Activated naive CD8-positive, alpha-beta T cell treated with anti-CD3 and anti-CD28 coated beads, Interleukin-2, amount 10 ng/mL, durations not matched to agents 7 days and 5 days (primary cell): ENCODE measurements at places on chromosomes 12 and 14. TPM values are rescaled to one million over a fixed set of nuclear protein-coding genes. Genes with fewer than 3 reads are reported as not detected.

Gene CABP1
- total RNA-seq, result 1.4 TPM

Gene GSC
- not detected for total RNA-seq

Gene PIWIL1
- total RNA-seq, result not detected

Gene AMIGO2
- 20.2 TPM for total RNA-seq

Gene PTMS
- 43.5 TPM for total RNA-seq

DNA sequence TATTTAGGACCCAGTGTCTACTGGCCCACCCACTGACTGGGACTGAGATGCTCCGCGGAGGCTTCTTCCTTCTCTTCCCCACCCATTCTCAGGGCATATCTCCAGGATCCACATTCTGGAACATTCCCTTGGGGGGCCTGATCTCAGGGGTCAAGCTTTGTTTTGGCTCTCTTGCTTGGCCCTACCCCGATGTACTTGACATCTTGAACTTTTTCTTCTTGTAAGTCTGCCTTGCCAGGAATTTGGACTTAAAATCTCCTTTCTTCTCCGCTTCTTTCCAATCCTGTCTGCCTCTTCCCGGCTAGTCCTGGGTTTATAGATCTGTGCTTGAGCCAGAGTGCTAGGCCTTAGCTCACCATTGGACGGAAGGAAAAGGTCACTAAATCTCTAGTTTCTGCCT, 22.1 kb downstream of the DACT1 start:
- H3K36me3 ChIP-seq, result no peaks in the 10 kb centered on the region
- H3K4me1 ChIP-seq, result peaks cover 6% of the 10 kb centered on the region
- no peak for DNase-seq
- no peak overlapping the region for H3K4me3 ChIP-seq
- no peak overlapping the region for H3K27ac ChIP-seq

GRCh38 chr12:77062396-77062795, 3.0 kb downstream of the E2F7 start:
- H3K4me1 ChIP-seq, result peaks cover 48% of the 10 kb centered on the region
- H3K27ac ChIP-seq, result no peak overlapping the region
- peak overlapping the region; percentile 9 for H3K4me3 ChIP-seq
- H3K27me3 ChIP-seq, result peaks cover 4% of the 10 kb centered on the region
- peaks cover 52% of the 10 kb centered on the region for H3K36me3 ChIP-seq

GRCh38 chr14:72576258-72576657, 317.6 kb downstream of the DPF3 start:
- H3K4me1 ChIP-seq, result peaks cover 5% of the 10 kb centered on the region
- no peak overlapping the region for H3K27ac ChIP-seq
- no peak for DNase-seq
- H3K4me3 ChIP-seq, result no peak overlapping the region
- peaks cover 5% of the 10 kb centered on the region for H3K36me3 ChIP-seq
- peaks cover 44% of the 10 kb centered on the region for H3K27me3 ChIP-seq

DNA sequence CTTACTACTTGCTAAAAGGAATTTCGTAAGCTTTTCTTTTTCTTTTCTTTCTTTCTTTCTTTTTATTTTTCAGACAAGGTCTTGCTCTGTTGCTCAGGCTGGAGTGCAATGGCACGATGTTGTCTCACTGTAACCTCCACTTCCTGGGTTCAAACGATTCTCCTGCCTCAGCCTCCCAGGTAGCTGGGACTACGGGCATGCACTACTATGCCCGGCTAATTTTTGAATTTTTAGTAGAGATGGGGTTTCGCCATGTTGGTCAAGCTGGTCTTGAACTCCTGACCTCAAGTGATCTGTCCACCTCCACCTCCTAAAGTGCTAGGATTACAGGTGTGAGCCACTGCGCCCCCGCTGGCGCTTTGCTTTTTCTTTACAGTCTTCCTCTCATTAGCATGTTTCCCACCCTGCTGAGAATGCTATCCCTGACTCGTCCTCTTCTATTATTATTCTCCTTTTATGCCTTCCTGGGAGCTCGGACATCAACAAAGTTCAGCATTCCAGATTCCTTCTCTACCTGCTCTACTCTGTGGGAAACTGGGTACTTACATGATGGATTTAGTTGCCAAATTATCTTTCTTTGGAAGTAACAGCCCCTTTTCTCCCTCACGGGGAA, 3.1 kb downstream of the MTHFD1 start:
- H3K4me1 ChIP-seq, result peaks cover 53% of the 10 kb centered on the region
- H3K4me3 ChIP-seq, result peak overlapping the region; percentile 22
- no peak for DNase-seq
- H3K27me3 ChIP-seq, result no peaks in the 10 kb centered on the region
- H3K27ac ChIP-seq, result peak overlapping the region; percentile 54
- peaks cover 39% of the 10 kb centered on the region for H3K36me3 ChIP-seq

GRCh38 chr14:91523972-91524371, 13.9 kb upstream of the PPP4R3A start:
- no peak for DNase-seq
- H3K27ac ChIP-seq, result no peak overlapping the region
- no peaks in the 10 kb centered on the region for H3K36me3 ChIP-seq

GRCh38 chr12:99009654-99010296, 364.7 kb downstream of the APAF1 start:
- H3K27me3 ChIP-seq, result no peaks in the 10 kb centered on the region
- no peaks in the 10 kb centered on the region for H3K36me3 ChIP-seq
- no peak overlapping the region for H3K4me3 ChIP-seq
- DNase-seq, result no peak

GRCh38 chr12:110067531-110067930, 19.2 kb upstream of the C12orf76 start:
- H3K4me3 ChIP-seq, result no peak overlapping the region
- no peaks in the 10 kb centered on the region for H3K27me3 ChIP-seq
- DNase-seq, result no peak
- H3K4me1 ChIP-seq, result peaks cover 12% of the 10 kb centered on the region
- H3K27ac ChIP-seq, result no peak overlapping the region

DNA sequence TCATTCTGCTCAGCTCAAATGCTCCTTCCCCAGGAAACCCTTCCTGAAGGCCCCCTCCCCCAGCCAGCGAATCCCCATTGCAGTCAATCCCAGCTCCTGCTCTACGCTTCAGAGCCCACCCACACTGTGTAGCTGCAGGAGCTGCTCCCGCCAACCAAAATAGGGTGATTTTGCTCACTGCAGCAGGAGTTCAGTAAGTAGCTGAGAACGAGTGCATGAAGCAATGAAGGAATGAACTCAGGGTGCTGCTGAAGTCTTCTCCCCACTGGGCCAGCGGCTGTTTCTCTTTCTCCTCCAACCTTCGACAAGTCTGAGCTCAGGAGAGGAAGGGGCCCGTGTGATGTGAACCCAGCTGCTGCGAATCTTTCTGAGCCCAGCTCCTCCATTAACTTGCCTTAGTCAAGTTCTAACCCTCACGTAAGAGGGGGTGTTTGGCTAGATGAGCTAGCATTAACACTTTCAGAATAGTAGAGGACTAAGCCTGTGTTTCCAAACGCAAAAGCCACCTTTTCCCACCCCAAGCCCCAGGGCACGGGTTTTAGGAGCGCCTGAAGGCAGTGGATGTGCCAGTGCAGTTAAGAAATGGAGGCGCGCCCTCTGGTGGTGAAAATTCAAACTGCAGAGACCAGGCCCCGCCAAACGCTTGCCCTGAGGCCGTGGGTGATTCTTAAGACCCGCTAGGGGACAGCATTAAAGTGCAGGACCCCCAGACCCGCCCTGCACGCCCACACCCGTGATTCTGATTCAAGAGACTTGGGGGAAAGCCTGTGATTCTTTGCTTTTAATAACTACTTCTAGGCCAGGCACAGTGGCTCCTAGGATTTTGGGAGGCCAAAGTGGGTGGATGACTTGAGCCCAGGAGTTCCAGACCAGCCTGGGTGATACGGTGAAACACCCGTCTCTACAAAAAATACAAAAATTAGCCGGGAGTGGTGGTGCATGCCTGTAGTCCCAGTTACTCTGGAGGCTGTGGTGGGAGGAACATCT, 11.9 kb upstream of the SERPINA4 start:
- no peaks in the 10 kb centered on the region for H3K4me1 ChIP-seq
- no peak overlapping the region for H3K4me3 ChIP-seq
- DNase-seq, result peak; percentile 68
- H3K36me3 ChIP-seq, result no peaks in the 10 kb centered on the region
- H3K27ac ChIP-seq, result no peak overlapping the region
- H3K27me3 ChIP-seq, result peaks cover 5% of the 10 kb centered on the region

DNA sequence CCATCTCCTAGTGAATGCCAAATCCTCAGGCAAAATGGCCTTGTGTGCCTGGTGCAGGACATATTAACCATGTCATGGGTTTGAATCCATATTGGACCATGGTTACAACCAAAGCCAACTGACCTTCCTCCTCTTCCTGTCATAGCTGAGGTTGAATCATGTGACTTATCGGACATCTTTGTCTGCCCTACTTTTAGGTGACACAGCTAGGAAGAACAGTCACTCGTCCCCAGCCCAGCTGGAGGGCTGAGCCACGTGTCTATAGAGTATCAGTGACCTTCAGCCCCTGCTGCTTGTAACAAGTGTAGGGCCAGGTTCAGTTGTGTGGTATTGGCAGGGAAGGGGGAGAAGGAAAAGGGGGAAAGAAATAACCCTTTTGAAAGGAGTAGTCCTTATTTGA, 225.2 kb downstream of the KTN1 start:
- H3K27me3 ChIP-seq, result peaks cover 2% of the 10 kb centered on the region
- peaks cover 32% of the 10 kb centered on the region for H3K4me1 ChIP-seq
- H3K36me3 ChIP-seq, result peaks cover 9% of the 10 kb centered on the region
- H3K27ac ChIP-seq, result no peak overlapping the region
- no peak for DNase-seq

DNA sequence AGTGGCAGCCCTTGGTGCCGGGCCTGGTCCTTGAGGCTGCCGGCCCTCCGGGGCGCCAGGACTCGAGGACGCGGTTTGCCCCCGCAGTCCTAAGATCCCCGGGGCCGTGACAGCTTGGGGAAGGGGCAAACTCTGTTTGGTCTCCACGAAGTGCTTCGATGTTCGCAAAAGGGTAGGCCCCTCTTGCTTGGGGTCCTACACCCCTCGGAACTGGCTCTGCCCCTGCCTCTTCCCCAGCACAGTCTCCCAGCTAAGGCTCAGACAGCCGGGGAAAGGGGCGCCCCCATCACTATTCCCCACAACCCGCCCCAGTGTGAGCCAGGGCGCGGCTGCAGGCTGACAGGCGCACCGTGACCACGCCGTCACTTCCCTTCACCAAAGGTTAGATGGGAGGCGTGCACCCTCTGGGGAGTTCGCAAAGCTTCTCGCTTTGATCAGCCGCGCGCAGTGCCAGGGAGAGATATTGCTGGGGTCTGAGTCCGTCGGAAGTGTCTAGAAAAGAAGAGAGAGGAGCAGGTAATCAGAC, 7.2 kb upstream of the OTX2 start:
- H3K27ac ChIP-seq, result no peak overlapping the region
- no peak for DNase-seq
- no peak overlapping the region for H3K4me3 ChIP-seq
- H3K36me3 ChIP-seq, result no peaks in the 10 kb centered on the region
- peaks cover 72% of the 10 kb centered on the region for H3K27me3 ChIP-seq

GRCh38 chr14:72380456-72380855, 448.2 kb downstream of the RGS6 start:
- H3K4me1 ChIP-seq, result peaks cover 2% of the 10 kb centered on the region
- H3K27me3 ChIP-seq, result peaks cover 61% of the 10 kb centered on the region
- no peak for DNase-seq
- H3K4me3 ChIP-seq, result no peak overlapping the region

DNA sequence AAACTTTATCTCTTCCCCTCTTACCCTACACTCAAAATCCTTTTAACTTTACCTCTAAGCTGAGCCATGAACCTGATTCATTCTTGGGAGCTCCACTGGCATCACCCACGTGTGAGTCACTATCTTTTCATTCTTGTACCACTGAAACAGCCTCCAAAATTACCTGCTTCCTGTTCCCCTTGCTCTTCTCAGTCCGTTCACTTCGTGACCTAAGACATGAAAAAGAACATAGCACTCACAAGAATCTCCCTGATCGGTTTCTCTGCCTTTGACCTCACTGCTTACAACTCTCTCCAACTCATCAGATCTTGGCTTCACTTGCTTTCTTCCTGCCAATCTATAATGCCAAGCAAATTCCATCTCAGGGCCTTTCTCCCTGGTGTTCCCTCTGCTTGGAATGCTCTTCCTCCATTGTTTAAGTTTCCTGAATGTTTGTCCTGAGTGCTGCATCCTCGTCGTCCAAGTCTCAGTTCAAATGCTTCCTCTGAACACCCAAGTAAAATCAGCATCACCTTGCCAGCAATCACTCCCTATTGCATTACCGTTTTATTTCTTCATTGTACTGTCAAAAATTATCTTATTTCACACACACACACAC, 9.2 kb downstream of the GLIPR1 start:
- H3K36me3 ChIP-seq, result peaks cover 4% of the 10 kb centered on the region
- H3K27ac ChIP-seq, result peak overlapping the region; percentile 72
- H3K27me3 ChIP-seq, result no peaks in the 10 kb centered on the region
- no peak for DNase-seq
- H3K4me1 ChIP-seq, result peaks cover 22% of the 10 kb centered on the region

GRCh38 chr12:76568130-76568529, 8.6 kb upstream of the OSBPL8 start:
- peaks cover 7% of the 10 kb centered on the region for H3K36me3 ChIP-seq
- no peak overlapping the region for H3K27ac ChIP-seq
- peaks cover 8% of the 10 kb centered on the region for H3K4me1 ChIP-seq
- H3K27me3 ChIP-seq, result no peaks in the 10 kb centered on the region

- no peak for DNase-seq
- H3K4me3 ChIP-seq, result no peak overlapping the region
- no peaks in the 10 kb centered on the region for H3K27me3 ChIP-seq
- H3K4me1 ChIP-seq, result no peaks in the 10 kb centered on the region
- no peak overlapping the region for H3K27ac ChIP-seq
These were observed 573.2 kb downstream of the SOX5 start for GRCh38 chr12:23376238-23376637.

- no peaks in the 10 kb centered on the region for H3K27me3 ChIP-seq
- H3K4me1 ChIP-seq, result peaks cover 76% of the 10 kb centered on the region
- peak overlapping the region; percentile 17 for H3K27ac ChIP-seq
- H3K36me3 ChIP-seq, result peaks cover 16% of the 10 kb centered on the region
- peak overlapping the region; percentile 53 for H3K4me3 ChIP-seq
- DNase-seq, result no peak
These were observed 235.2 kb upstream of the CRY1 start for GRCh38 chr12:107328442-107329133.

DNA sequence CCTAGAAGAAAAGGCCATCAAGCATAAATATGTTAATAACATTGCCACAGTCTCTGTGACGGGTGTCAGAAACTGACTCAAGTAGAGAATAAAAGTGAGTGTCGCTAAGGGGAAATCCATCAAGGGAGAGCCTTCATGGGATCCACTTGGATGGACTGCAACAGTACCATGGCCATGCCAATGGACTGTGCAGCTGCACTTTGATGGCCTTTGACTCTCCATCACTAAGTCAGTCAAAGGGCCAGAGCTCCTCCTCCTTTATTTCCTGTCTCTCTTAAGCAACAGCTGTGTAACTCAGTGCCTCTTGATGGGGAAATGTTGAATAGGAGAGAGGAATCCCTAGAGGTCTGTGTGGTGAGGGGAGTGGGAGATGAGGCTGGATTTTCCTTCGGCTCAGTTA, 335.2 kb downstream of the BMP4 start:
- no peak for DNase-seq
- no peaks in the 10 kb centered on the region for H3K36me3 ChIP-seq
- no peak overlapping the region for H3K4me3 ChIP-seq
- H3K27ac ChIP-seq, result no peak overlapping the region
- peaks cover 2% of the 10 kb centered on the region for H3K27me3 ChIP-seq
